ENCODE measurements at places on chromosomes 4 and X.

DNA sequence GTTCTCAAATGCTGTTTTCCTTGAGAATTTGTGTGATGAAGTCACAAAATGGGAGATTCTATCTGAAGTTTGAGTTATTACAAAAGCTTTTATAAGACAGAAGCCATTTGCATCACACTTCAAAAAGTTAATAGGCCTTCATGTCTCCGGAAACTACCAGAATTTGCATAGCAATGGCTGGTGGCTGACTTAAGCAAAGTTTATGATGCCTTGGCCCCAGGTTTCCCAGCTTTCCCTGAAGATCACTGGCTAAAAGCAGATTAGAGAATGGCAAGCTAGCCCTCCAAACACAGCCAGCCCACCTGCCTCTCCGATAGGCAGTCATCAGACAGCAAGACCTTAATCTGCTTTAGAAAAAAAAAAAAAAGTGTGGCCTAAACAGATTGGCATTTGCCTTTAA lies 197.8 kb downstream of the HS3ST1 start:
- no peak for DNase-seq

GRCh38 chrX:39576041-39576872 lies 521.5 kb downstream of the BCOR start:
- no peak for DNase-seq

DNA sequence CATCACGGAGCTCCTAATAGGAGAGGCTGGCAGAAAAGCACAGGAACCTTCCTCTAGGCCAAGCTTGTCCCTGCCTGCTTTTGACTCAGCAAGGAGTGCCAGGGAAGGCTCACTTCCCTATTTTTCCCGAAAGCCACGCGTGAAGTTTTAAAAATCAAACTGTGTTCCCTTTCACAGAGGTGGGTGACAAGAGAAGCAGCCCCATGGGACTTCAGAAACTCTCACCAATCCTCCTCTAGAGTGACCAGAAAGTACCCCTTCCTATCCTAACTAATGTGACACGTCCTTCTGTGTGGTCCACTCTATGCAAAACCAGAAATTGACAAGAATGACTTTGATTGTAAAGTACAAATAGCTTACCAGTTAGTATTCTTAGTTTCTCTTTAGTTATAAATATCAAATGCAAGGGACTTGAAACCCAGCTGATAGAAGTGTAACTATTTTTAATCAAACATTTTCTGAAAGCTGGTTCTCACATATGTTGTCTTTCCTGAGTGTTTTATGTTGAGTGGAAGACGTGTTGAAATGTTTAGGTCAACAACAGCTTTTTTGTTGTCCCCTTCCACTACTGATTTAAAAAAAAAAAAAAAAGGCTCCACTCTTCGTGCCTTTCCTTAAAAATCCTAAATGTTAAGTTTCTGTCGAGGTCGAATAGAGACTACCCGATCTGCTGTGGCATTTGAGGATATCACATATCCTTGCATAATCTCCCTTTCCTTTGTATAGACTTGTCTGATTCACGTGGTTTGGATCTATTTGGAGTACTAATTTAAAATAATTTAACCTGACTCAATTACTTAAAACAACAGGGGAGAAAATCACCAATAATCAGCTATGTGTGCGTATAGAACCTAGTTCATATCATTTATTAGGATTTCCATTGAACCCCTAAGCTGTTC lies 42.1 kb downstream of the NFKB1 start:
- DNase-seq = no peak

DNA sequence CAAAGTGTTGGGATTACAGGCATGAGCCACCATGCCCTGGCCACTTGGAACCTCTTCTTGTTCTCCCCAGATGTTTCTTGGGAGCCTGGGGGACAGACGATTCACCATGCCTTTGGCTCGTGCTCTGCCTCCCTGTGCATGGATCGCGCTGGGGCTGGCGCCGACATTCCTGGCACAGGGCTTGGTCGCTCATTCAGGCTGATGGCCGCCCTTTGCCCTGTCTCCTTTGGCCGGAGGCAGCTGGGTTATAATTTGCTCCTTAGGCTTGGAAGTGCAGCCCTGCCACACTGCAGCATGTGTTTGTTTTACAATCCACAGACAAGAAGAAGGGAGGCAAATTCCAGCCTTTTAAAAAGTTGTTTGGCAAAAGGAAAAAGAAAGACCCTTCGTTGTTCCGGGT lies 115.3 kb downstream of the AASDH start:
- DNase-seq = no peak

GRCh38 chr4:90328558-90328957 lies 201.4 kb downstream of the CCSER1 start:
- DNase-seq = no peak

- no peak for DNase-seq
Measured at GRCh38 chr4:138645289-138645688, 370.3 kb upstream of the NOCT start.

DNA sequence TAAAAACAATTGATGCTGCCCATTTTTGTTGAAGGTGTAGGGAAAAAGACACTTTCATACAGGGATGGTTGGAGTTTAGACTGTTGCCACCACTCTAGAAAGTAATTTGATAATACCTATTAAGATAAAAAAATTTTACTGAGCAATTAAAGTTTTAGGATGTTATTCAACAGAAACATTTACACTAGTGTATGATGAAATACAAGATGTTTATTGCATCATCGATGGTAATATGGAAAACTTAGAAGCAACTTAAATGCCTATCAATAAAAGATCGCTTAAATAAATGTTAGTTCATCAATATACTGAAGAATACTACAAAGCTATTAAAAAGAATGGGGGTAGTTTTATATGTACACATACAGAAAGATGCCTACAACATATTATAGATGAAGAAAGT lies 9.2 kb upstream of the VSIG4 start:
- DNase-seq = no peak

- no peak for DNase-seq
Measured at GRCh38 chrX:27078371-27078770, 384.8 kb downstream of the PPP4R3C start.

DNA sequence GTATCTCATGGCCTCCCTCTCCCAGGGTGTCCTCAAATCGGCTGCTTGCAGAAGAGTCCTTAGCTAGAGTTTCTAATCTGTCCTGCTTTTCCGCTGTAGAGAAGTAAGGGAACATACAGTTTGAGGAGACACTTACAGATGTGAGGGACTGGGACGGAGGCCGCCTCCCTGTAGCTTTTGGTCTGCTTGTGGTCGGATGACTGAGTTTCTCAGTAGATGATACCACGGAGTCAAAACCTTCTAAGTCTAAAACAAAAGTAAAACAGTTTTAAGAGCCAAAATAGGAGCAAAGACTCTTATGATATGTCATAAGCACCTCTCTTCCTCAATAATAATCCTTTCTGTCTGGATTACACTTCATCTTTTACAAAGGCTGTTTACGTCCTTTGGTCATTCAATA lies 34.5 kb upstream of the MAP3K15 start:
- DNase-seq = no peak

DNA sequence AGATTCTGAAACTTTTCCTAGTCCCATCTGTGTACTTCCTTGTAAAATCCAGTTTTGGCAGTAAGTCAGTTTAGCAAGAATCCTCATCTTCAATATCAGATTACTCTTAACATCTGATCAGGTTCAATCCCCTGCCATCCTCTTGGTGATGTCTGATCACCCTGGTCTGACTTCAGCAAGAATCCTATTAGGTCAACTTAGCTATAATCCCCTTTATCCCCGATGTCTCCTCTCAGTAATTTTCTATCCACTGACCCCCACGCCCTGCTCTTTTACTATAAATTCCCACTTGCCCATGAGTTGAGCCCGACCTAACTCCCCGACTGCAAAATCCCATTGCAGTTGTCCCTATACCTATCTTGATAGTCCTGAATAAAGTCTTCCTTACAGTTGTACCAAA lies 57.9 kb upstream of the PRSS48 start:
- DNase-seq = no peak

GRCh38 chr4:35087218-35087617 lies 1157.1 kb downstream of the ARAP2 start:
- DNase-seq = no peak

DNA sequence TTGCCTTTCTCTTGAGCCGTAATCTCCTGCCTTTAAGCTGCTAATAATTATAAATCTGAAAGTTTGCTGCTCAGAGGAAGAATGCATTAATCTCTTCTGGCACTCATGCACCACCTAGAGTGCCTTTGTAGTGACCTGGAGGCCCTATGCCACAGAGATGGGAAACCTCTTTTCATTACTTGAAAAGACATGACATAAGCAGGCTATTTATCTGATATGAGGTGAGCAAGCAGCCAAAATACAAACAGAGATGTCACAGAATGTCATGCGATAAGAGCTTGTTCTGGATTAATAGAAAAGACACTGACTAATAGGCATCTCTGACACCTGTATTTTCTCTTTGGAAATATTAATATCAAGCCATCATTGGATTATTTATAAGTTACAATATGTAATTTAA lies 42.3 kb downstream of the GABRB1 start:
- DNase-seq = no peak

GRCh38 chr4:40976343-40976742 lies 226.6 kb downstream of the NSUN7 start:
- no peak for DNase-seq

DNA sequence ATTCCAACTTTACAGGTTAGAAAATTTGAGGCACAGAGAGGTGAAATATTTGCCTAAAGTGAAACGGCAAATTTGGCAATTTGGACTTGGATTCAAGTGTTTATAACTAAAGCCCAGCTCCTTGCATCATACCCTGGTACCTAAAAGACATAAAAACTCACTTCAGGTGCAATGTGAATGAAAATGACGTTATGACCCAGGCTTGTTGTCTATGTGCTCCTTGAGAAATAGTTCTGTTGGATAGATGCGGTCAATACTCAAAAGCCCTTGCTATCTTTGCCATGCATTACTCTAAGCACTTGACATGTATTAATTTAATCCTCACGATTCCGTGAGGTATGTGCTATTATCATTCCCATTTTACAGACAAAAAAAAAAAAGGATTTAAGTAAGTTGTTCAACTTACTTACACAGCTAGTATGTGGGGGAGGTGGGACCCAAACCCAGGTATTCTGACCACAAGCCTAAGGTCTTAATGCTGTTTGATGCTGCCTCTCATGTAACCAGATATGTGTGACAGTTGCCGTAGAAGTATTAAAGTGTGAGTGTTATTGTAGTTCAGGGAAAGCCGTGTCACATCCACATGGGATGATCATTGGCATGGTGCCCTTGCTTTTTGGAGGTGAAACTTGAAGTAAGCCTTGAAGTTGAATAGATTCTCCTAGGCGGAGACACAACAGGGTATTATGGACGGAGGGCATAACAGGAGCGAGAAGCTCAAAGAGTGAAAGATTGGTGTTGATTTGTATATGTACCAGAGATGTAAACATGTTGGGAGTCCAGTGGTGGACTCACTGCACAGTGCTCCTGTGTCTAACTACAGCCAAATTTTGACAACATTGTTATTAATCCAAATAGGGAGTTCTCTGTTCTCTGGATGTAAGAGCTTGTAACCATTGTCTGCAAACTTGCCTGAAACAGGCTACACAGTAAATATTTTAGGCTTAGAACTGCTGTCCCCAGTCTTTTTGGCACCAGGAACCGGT lies 3.1 kb downstream of the SCML1 start:
- no peak for DNase-seq

GRCh38 chr4:32037399-32037798 lies 1317.2 kb downstream of the PCDH7 start:
- DNase-seq = no peak

GRCh38 chr4:185767528-185767927 lies 44.5 kb downstream of the SORBS2 start:
- no peak for DNase-seq

GRCh38 chrX:111322231-111322855 lies 52.1 kb upstream of the CAPN6 start:
- no peak for DNase-seq

DNA sequence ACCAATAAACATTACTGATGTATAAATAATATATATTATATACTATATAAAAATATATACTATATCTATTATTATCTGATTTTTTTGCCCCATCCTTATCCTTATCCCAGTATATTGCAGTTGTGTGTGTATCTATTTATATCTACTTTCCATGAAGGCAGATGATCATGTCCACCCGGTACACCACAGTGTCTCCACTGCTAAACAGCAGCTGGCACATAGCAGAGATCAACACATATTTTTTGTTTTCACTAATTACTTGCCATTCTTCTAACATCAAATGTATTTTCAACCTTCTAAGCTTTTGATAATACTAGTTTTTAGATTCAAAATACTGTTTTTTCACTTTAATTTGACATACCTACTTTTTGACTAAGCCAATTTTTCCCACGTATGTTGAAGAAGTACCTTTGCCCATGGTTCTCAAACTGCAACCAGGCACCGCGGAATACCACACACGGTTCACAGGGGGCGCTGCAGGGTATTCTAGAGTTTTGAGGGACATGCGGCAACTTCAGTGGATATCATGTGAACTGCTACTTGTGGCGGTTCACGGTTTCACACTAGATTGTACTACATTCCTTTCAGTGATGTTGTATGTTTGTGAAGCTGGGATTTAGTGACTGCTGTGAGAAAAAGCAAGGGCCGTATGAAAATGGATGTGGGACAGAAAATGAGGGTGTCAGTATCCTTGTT lies 182.5 kb upstream of the NPY2R start:
- no peak for DNase-seq

DNA sequence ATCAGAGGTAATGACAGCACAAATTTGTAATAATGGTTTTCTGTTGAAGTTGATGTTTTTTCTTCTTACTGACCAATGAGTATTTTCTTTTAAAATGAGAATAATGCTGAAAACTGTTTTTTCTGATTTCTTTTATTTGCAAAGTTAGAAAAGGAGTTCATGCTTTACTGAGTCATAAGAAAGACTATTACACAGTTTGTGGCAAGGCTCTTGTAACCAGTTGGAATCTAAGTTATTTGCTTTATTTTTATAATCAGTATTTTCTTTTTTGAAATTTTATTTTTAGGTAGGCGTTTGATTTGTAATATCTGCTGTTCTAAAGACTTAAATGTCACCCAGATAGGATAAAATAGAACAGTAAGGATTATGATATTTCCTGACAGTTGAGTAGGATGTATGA lies 25.5 kb downstream of the ANAPC4 start:
- DNase-seq = no peak

GRCh38 chr4:2647403-2648158 lies 108.6 kb downstream of the TNIP2 start:
- DNase-seq = no peak
